SHP77 treated with DMSO at 0.1 percent for 48 hours (cell line): ENCODE measurements at places on chromosomes 2 and 18.

GRCh38 chr2:190587106-190587505, 52.6 kb upstream of the NEMP2 start:
- no peak for DNase-seq

- no peak for DNase-seq
Observed at GRCh38 chr2:96540136-96540535, 3.6 kb downstream of the ARID5A start.

- DNase-seq: peak; percentile 97
Observed at GRCh38 chr2:196926562-196927375, at the start of gene PGAP1. PGAP1 (minus strand) TSS chr2:196926707; CDS start chr2:196926616, 91 bp downstream.

GRCh38 chr2:74043345-74044329, 58.9 kb downstream of the TET3 start:
- DNase-seq: no peak

DNA sequence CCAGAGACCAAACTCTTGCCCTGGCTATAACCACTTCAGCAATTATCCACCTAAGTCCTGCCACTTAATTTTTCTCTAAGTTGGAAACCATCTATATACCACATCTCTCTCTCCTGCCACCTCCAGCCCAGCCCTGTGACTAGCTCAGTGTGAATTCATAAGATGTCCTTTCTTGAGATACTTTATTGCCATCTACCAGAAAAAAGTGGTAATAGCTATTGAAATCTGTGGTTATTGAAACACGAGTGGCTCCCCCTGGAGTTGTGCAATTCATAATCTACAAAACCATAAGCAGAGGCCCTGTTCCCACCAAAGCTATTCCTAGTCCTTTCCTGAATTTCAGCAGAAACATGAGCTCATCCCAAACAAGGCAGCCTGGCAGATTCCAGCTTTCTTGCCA, 324.0 kb downstream of the TXNL1 start:
- DNase-seq: no peak

DNA sequence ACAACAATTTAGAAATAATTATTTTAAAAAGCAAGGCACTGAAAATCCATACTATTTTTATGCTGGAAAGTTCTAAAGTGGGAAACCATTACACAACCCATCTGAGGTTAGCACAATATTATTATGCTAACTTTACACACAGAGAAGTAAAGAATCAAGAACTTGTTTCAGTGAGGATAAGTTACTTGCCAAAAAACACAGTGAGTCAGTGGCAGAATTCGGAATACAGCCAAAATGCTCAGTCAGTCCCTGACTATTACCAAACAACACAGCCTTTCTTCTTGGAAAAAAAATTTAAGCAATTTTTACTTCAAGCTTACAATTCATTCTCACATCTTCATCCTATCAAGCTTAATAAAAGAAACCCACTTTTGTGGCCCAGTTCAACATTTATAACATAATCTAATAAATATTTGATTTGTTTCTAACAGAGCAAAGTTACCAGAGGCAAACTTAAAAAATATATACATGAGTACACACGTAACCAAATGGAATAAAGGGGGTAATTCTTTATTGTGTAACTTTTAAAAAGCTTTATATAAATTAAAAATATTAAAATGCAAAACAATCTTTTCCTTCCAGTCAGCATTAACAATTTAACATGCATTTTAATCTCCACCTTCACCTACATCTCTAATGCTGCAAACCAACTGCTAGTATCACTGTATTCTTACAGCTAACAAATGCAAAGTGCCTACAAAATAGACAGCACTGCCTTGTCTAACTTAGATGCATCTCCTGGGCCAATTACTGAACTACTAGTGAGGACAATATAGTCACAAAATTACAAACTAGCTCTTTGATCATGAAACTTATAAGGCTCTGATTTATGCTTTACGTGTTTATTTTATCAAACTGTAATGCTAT, 55.2 kb downstream of the CCDC88A start:
- no peak for DNase-seq

DNA sequence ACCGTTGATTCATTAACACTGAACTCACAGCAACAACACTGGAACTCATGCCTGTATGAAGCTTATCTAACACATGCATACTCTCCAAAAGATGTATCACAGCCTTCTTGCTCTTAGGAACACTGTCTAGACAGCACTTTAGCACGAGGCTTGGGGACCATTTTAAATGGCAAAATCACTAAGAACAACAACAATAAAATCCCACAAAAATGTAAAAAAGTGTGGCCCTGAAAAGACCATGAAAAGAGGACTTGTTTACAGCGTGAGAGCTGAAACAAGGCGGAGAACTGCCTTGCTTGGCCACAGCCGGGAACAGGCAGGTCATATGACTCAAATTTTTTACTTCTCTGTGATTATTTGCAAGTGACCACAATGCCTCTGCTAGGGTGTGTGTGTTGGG, 48.1 kb downstream of the CHN1 start:
- no peak for DNase-seq

DNA sequence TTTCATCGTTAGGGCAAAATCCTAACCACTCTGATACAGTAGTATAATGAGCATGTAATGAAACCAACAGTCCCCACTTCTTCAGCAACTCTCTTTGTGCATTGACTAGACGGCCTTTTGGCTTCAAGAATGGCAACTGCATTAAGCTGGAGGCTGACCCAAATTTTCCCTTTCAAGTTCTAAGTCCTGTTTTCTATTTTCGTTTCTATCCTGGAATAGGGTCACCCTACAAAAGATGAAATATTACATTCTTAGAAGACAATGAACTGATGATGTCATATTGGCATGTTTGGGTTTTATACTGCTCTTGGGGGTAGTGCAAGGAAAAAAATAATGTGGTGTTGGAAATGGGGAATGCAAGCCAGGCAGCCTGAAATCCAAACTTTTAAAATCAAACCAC, 254.4 kb downstream of the ETAA1 start:
- DNase-seq: no peak

GRCh38 chr2:47357483-47357882, 45.5 kb upstream of the MSH2 start:
- no peak for DNase-seq

DNA sequence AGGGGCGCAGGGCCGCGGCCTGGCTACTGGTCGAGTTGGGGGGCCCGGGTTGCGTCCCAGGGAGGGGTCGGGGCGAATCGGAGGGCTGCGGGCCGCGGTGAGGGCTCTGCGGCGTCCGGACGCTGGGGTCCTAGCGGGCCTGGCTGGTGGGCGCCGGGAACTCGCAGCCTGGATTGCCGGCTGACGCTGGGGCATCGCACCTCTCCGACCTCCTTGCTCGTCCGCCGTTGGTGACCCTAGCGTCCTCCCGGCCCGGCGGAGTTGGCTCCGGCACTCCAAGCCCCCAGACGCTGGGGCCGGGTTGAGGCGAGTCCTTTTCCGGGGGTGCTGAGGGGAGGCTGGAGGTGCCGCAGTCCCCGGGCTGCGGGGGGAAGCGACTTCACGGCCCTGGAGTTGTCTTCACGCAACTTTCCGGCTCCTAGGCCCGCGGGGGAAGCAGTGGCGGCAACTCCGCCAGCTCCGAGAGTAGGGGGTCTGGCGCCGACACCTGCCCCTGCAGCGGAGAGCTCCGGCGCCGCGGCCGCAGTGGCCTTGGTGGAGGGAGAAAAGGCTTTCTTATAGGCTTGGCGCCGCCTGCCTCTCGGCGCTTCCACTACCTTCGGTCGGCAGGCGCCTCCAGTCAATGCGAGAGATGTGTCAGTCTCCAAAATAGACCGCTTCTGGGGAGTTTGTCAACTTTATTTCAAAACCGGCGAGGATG, 70.3 kb downstream of the HAUS1 start:
- no peak for DNase-seq

GRCh38 chr2:152925547-152926448, 207.4 kb downstream of the ARL6IP6 start:
- peak; percentile 44 for DNase-seq

GRCh38 chr2:172842511-172843265, 107.0 kb downstream of the RAPGEF4 start:
- DNase-seq: no peak

GRCh38 chr2:60872510-60872928, 8.9 kb upstream of the REL start:
- no peak for DNase-seq

DNA sequence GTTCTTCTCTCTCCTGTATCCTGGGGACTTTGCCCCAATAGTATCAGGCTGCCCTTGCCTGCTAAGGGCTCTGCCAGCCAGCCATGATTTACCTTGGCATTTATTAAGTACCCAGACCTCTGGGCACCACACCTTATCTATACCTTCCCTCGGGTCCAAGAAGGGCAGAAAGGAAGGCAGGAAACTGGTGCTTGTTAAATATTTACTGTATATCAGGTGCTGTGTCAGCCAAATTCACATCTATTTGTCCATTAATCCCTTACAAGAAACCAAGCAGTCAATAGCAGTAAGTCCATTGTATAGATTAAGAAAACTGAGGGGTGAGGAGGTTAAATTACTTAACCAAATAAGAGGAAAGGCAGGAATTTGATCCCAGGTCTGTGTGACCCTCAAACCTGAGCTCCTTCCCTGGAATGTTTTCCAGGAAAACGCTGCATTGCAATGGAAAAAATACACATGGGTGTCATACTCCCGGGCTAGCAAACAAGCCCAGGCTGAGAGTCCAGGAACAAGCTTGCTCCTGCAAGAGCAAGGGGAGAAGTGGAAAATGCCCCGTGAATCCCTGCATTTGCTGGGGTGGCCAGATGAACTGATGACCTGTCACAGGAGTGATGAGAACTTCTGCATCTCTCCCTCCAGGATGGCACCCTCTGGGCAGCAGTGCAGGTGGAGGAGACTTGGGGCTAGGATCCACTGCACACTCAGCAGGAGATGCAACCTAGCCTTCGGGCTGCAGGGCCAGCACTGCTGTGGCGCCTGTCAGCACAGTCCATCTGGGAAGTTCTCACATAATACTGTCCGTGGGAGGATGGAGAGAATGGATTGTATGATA, 30.4 kb downstream of the CIB4 start:
- no peak for DNase-seq

DNA sequence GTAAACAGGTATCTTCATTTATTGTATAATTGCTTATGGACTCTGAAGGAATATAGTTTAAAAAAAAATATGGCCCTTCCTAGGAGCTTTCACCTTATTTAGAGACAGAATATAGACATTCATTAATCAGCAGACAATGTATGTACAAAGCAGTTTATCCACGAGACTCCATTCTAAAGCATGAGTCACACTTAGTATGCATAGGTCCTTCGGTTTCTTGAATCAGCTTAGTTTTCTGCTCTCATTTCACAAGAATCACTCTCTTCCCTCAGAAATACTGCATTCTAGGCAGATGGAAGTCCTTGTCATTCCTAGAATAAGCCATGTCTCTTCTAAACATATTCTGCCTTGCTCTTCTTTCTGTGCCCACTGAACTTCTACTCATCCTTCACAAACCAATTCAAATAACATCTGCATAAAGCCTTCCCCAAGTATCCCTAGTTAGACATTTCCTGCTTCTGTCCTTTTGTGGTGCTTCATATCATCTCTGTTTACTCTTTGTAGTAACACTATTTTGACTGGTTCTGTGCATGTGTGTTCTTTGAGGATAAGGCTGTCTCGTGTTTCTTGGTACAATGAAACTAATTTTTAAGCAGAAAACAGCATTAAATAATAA, 84.5 kb downstream of the PTRHD1 start:
- DNase-seq: no peak

- no peak for DNase-seq
Observed at GRCh38 chr18:33184958-33185357, 255.6 kb downstream of the CCDC178 start.

DNA sequence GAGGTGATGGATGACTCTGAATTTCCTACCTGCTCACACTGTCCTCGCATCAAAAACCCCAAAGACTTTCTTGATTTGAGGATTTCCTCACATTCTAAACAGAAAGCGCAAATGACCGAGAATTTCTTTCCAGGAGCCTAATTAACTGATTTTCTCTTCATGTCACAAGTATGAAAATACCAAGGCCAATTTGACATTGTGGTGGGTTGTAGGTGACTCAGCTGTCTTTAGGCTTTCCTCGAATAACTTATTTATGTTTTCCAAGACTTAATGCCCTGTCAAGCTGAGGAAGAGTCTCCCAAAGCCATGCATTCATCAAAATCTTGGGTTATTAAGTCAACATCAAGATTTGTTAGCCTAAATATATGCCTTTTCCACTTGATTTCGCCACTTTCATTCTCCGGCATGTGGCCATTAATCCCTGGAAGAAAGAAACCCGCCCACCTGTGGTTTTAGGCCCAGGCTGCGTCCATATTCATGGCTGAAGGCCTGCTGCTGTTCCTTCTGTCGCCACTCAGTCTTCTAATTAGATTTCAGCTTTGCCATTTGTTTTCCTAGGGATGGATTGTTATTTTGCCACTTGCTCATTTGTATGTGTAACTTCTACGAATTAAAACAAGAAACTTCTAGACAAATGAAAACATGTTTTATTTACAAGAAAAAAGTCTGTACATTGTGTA, 84.9 kb downstream of the ST6GAL2 start:
- no peak for DNase-seq

DNA sequence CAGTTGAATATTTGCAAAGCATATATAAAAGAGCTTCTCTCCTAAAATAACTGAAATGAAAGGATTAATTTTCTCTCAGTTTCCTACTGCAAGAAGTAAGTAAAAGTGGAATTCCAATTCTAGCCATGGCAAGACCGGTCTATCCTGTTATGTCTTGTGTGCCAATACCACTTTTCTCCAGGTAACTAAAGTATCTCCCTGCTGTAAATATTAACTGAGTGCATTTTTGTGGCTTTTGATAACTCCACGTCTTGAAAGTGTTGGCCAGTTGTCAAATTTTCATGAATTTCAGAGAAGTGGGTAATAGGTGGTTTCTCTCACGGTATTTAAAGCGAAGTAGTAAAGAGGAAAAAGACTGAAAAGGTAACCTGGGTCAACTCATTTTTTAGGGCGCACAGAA, 225.9 kb downstream of the NEDD4L start:
- no peak for DNase-seq

- DNase-seq: no peak
Observed at GRCh38 chr2:6748406-6749067, 117.2 kb downstream of the CMPK2 start.

GRCh38 chr2:159287733-159288132, 1.2 kb upstream of the WDSUB1 start:
- no peak for DNase-seq

GRCh38 chr2:19611491-19612332, 253.3 kb upstream of the OSR1 start:
- no peak for DNase-seq

DNA sequence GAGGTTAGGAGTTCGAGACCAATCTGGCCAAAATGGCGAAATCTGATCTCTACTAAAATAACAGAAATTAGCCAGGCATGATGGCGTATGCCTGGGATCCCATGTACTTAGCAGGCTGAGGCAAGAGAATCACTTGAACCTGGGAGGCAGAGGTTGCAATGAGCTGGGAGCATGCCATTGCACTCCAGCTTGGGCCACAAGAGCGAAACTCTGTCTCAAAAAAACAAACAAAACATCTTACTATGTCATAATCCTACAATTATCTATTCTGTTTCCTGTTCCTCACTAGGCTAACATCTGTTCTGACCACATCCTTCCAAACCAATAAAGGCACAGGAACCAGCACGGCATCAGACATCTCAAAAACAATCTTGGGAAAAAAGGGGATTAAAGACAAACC, 361.8 kb upstream of the UBE2E3 start:
- DNase-seq: no peak
